ENCODE measurements at places on chromosomes 5 and 9. TPM values are rescaled to one million over a fixed set of nuclear protein-coding genes. Genes with fewer than 3 reads are reported as not detected.

The RAPGEF1 gene
- 66.5 TPM for total RNA-seq

DNA sequence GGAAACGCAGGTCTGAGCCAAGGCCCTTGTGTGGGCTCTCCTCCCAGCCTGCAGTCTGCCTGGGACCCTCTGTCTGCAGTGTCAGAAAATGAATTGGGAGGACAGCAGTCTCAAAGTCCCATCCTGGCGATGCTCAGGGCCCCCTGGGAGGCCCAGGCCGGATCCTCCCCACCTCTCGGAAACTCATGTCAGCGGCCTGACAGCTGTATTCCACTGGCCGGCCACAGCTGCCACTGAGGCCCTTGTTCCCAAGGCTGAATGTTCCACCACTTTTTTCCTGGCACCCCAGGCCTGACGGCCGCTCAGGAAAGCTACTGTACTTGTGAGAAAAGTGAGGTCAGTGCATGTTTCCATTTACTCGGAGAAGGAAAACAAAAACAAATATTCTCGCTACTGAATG is 180.0 kb downstream of the FGF18 start:
- no peak overlapping the region for H3K27ac ChIP-seq
- H3K4me3 ChIP-seq: no peak overlapping the region
- DNase-seq: no peak
- H3K27me3 ChIP-seq: peaks cover 3% of the 10 kb centered on the region
- peaks cover 19% of the 10 kb centered on the region for H3K4me1 ChIP-seq

- DNase-seq: no peak
- no peak overlapping the region for H3K4me3 ChIP-seq
- no peaks in the 10 kb centered on the region for H3K36me3 ChIP-seq
- H3K27ac ChIP-seq: no peak overlapping the region
- H3K4me1 ChIP-seq: no peaks in the 10 kb centered on the region
These were observed 1005.5 kb upstream of the PTPRD start for GRCh38 chr9:11618241-11618805.

- no peaks in the 10 kb centered on the region for H3K4me1 ChIP-seq
- no peak overlapping the region for H3K4me3 ChIP-seq
- H3K27ac ChIP-seq: no peak overlapping the region
- no peaks in the 10 kb centered on the region for H3K36me3 ChIP-seq
These were observed 125.2 kb downstream of the GLIS3 start for GRCh38 chr9:4174546-4175175.

The TRIM52 gene
- total RNA-seq: 15.2 TPM
